ENCODE measurements at places on chromosomes 7 and 10.

- no peaks in the 10 kb centered on the region for H3K27me3 ChIP-seq
- no peak for DNase-seq
- H3K4me3 ChIP-seq: peak overlapping the region; percentile 68
- peaks cover 99% of the 10 kb centered on the region for H3K4me1 ChIP-seq
- H3K36me3 ChIP-seq: peaks cover 42% of the 10 kb centered on the region
Measured at GRCh38 chr10:22704471-22704911, 9.9 kb downstream of the PIP4K2A start.

DNA sequence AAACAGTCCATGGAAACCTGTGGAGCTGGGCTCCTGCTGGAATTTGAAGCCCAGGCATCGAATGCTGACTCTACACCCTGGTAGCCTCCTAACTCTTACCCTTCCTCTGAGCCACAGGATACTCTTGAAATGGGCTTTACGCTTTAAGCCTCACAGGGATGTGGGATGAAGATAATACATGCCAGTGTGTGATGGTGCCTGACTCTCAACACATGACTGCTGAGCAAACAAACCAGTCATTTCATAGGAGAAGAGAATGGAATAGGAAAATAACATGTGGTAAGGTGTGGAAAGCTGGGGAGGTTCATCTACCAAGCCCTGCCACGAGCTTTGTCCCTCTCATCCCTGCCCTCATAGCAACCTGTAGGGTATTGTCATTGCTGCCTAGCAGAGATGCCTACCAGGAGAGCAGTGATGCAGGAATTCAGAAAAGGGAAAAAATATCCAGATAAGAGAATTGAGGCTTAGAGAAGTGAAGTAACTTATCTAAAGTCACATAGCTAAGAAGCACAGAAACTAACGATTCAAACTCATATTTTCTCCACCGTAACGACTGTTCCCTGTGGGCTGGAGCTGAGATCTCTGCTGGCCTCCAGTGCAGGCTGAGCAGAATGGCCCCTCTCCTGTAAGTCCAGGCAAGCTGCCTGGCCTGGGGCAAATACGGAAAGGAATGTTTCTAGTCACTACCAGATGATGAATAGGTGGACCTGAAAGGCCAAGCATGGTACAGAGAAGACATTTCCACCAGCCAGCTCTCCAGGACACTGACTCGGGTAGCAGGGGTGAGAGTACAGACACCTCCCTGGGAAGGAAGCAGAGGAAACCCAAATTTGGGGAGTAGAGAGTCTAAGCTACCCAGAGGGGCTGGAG is 90.2 kb upstream of the DUSP5 start:
- peaks cover 5% of the 10 kb centered on the region for H3K4me1 ChIP-seq
- H3K4me3 ChIP-seq: no peak overlapping the region
- H3K36me3 ChIP-seq: peaks cover 2% of the 10 kb centered on the region
- DNase-seq: no peak
- H3K27me3 ChIP-seq: no peaks in the 10 kb centered on the region

DNA sequence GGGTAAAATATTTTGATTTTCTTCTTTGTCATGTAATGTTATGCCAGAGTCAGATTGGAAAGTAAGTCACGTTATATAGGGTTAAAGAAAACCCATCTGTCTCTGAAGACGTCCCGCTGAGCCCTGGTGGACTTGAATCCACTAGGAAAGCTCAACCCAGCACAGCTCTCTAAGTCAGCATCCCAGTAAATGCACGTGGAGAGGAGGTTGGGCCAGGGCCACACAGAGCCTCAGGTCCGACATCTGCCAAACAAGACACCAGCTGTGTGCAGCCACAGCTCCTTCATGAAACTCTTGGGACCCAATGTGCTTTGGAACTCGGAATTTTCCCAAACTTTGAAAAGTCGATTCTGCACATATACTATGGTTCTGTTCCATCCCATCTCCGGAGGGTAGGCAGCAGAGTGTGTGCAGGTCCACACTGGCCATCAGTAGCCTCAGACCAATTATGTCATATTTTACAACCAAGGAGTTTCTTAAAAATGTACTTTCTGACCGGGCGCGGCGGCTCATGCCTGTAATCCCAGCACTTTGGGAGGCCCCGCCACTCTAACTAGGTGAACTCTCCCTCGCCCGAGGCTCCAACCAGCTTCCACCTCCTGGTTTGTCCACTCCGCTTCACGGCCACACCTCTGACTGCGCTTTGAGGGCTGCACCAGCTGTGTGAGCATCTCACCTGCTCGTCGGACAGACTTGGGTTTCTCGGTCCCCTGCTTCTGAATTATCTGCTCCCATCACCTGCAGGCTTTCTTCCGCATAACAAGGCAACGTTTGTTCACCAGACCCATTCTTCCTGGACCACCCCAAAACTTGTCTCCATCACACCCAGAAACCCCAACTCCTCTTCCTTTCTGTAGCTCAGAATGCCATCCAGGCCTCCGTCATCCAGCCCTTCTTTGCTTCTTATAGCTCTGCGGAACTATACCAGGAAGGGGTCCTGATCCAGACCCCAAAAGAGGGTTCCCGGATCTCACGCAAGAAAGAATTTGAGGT is 29.7 kb upstream of the DNAJB6 start:
- DNase-seq: no peak
- H3K4me1 ChIP-seq: peaks cover 40% of the 10 kb centered on the region
- H3K4me3 ChIP-seq: no peak overlapping the region
- peaks cover 6% of the 10 kb centered on the region for H3K36me3 ChIP-seq

DNA sequence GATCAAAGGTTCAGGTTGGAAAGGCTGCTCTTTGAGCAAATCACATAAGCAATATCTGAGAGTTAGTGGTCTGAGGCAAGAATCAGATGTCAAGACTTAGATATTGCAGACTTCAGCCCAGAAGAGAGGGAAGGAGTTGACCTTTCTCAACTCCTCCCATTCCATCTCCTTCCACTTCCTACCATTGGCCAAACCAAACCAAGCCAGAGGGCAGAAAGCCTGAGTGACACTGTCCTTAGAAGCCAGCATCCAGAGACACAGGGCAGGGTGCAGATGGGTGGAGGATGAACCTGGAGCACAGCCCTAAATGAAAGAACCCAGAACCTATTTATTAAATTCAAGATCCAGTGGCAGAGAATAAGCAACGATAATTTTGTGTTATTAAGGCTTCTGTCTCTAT is 180.5 kb downstream of the HIBADH start:
- no peak for DNase-seq
- H3K36me3 ChIP-seq: no peaks in the 10 kb centered on the region
- H3K27me3 ChIP-seq: no peaks in the 10 kb centered on the region
- no peak overlapping the region for H3K27ac ChIP-seq

GRCh38 chr7:38751416-38751815 is 120.2 kb upstream of the AMPH start:
- DNase-seq: no peak
- H3K27me3 ChIP-seq: no peaks in the 10 kb centered on the region
- peaks cover 37% of the 10 kb centered on the region for H3K36me3 ChIP-seq
- no peak overlapping the region for H3K4me3 ChIP-seq
- no peak overlapping the region for H3K27ac ChIP-seq
- no peaks in the 10 kb centered on the region for H3K4me1 ChIP-seq

DNA sequence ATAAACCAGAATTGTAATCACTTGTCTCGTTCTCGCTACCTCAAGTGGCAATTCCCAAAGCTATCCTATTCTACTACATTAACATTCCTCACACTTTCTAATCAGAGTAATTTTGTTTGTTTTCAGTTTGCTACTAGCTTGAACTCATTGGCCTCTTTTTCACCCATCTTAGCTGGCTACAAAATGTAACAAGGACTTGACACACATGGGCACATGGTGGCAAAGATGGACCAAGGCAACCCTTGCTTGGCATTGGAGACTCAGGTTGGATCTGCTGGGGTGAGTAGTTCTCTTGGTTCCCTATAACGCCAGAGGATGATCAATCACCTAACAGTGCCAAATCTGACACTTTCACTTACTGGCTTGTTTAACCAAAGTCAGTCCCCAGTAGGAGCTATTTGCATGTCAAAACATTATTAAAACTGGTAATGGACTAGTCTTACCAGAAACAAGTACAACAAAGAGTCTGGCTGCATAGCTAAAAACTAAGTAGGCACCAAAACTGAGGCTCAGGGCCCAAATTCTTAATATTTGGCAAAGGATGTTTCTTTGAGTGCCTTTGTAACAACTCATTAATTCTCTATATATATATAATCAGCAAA is 1.9 kb downstream of the USP6NL start:
- H3K27me3 ChIP-seq: peaks cover 33% of the 10 kb centered on the region
- H3K4me3 ChIP-seq: no peak overlapping the region
- DNase-seq: no peak
- peaks cover 21% of the 10 kb centered on the region for H3K4me1 ChIP-seq

GRCh38 chr10:33382921-33383713 is 48.6 kb upstream of the NRP1 start:
- H3K27ac ChIP-seq: no peak overlapping the region
- peaks cover 48% of the 10 kb centered on the region for H3K27me3 ChIP-seq
- no peaks in the 10 kb centered on the region for H3K4me1 ChIP-seq
- no peak overlapping the region for H3K4me3 ChIP-seq
- H3K36me3 ChIP-seq: no peaks in the 10 kb centered on the region
- DNase-seq: no peak

GRCh38 chr7:38318803-38319416 is 45.5 kb upstream of the TARP start:
- no peaks in the 10 kb centered on the region for H3K27me3 ChIP-seq
- H3K36me3 ChIP-seq: peaks cover 12% of the 10 kb centered on the region
- H3K4me1 ChIP-seq: peaks cover 24% of the 10 kb centered on the region
- H3K4me3 ChIP-seq: peak overlapping the region; percentile 85

GRCh38 chr7:159093351-159093971 is 51.2 kb downstream of the VIPR2 start:
- no peak for DNase-seq
- H3K27ac ChIP-seq: no peak overlapping the region
- no peaks in the 10 kb centered on the region for H3K27me3 ChIP-seq
- no peaks in the 10 kb centered on the region for H3K4me1 ChIP-seq

DNA sequence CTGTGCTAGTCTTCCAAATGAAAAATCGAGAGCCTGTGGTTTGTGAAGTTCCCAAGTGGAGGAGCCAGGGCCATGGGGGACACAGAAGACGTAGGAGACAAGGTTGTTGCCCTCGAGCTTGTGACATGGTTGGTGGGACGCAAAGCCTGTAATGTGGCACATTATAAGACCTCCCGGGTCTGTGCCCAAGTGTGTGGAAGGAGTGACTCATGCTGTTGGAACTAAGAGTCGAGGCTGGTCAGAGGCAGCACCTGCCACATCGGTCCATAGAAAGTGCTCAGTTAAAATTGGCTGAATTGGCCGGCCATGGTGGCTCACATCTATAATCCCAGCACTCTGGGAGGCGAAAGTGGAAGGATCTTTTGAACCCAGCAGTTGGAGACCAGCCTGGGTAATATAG is 27.0 kb upstream of the PODXL start:
- H3K4me1 ChIP-seq: no peaks in the 10 kb centered on the region
- DNase-seq: no peak
- no peak overlapping the region for H3K27ac ChIP-seq
- H3K36me3 ChIP-seq: no peaks in the 10 kb centered on the region
- no peak overlapping the region for H3K4me3 ChIP-seq

- H3K4me1 ChIP-seq: peaks cover 34% of the 10 kb centered on the region
- DNase-seq: no peak
- H3K4me3 ChIP-seq: no peak overlapping the region
- peaks cover 78% of the 10 kb centered on the region for H3K36me3 ChIP-seq
- no peaks in the 10 kb centered on the region for H3K27me3 ChIP-seq
Measured at GRCh38 chr7:67311901-67312300, 315.3 kb downstream of the TYW1 start.

GRCh38 chr7:125090596-125090995 is 161.0 kb upstream of the POT1 start:
- H3K27me3 ChIP-seq: no peaks in the 10 kb centered on the region
- no peaks in the 10 kb centered on the region for H3K4me1 ChIP-seq
- H3K36me3 ChIP-seq: no peaks in the 10 kb centered on the region
- no peak for DNase-seq
- no peak overlapping the region for H3K27ac ChIP-seq
- H3K4me3 ChIP-seq: no peak overlapping the region

DNA sequence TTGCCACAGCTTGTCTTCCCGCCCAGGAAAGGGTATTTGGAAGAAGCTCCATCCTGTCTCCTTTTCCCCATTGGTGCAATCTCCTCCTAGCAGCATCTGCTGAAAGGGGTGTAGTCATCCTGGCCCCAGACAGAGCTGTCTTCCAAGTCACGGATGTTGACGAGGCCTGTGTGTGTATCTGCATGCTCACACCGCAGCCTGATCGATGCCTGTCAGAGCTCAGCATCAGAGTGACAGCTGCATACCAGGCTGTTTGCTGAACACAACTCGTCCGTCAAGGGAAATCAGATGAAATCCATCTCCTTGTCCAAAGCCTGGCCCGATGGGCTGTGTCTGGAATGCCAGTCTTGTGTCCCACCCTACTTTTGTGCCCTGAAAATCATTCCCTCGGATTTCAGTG is 21.2 kb upstream of the LRRC4 start:
- peaks cover 40% of the 10 kb centered on the region for H3K4me1 ChIP-seq
- no peak overlapping the region for H3K4me3 ChIP-seq
- peaks cover 3% of the 10 kb centered on the region for H3K36me3 ChIP-seq
- DNase-seq: no peak

DNA sequence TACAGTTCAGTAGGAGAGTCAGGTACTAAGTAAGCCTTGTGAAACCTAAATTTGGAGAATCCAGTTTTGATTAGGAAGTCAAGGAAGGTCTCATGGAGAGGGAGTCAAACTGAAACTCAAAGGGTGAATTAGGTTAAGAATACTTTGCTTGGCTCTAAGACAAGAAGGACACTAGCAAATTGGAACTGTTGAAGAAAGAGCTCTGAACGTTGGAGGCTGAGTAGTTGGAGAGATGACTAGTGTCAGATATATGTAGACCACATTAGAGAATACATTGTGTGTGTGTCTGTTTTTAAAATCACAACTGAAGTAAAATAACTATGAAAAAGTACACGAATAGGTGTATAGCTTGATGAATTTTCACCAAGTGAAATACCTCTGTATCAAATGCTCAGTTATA is 6.3 kb downstream of the VPS26A start:
- no peak for DNase-seq
- no peaks in the 10 kb centered on the region for H3K27me3 ChIP-seq

DNA sequence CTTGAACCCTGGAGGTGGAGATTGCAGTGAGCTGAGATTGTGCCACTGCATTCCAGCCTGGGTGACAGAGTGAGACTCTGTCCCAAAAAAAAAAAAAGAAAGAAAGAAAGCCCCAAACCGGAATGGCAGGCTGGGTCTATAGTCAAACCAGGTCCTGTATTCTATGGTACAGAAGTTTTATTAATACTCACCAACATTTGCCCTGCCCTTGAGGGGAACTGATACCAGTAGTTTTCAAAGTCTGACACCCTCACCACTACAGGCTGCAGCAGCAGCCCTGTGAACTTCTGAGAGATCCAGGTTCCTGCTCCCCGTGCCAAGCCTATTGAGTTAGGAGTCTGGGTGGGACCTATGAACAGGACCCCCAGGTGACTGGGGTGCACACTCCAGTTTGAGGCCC is 80.6 kb downstream of the RGS10 start:
- H3K4me3 ChIP-seq: no peak overlapping the region
- H3K27me3 ChIP-seq: peaks cover 14% of the 10 kb centered on the region
- H3K4me1 ChIP-seq: peaks cover 9% of the 10 kb centered on the region
- H3K36me3 ChIP-seq: peaks cover 2% of the 10 kb centered on the region

Measured in central memory CD8-positive, alpha-beta T cell (primary cell).